ENCODE measurements at places on chromosomes 13 and 19. TPM values are rescaled to one million over a fixed set of nuclear protein-coding genes. Genes with fewer than 3 reads are reported as not detected.

- no peaks in the 10 kb centered on the region for H3K36me3 ChIP-seq
- H3K4me1 ChIP-seq = no peaks in the 10 kb centered on the region
Measured at GRCh38 chr13:82036602-82037001, 1695.7 kb upstream of the SPRY2 start.

DNA sequence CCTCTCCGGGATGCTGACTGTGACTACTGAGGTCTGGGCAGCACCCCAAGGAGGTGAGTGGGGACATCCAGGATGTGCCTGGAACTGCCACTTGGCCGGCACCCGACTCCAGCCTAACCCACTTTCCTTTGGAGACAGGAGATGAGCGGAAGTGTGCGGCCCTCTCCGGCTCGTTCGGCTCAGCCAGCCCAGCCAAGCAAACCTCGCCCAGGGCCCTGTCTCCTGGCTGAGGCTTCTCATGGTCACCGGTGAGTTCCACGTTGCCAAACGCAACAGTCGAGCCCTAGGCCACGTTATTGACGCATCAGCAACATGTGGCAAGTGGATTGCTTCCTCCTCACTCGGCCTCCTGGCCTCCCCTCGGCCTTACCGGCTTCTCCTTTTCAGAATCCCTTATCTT is 5.5 kb downstream of the SLC7A10 start:
- DNase-seq = no peak
- H3K27me3 ChIP-seq = peaks cover 5% of the 10 kb centered on the region
- no peaks in the 10 kb centered on the region for H3K4me1 ChIP-seq
- H3K36me3 ChIP-seq = no peaks in the 10 kb centered on the region
- H3K27ac ChIP-seq = no peak overlapping the region

- H3K27ac ChIP-seq = peak within 1 kb of the TSS; percentile 83
- no peaks in the 10 kb centered on the region for H3K36me3 ChIP-seq
- H3K4me3 ChIP-seq = peak within 1 kb of the TSS; percentile 89
- no peaks in the 10 kb centered on the region for H3K27me3 ChIP-seq
- DNase-seq = peak; percentile 97
- peaks cover 45% of the 10 kb centered on the region for H3K4me1 ChIP-seq
Measured at GRCh38 chr19:43526884-43527859, at the start of gene ETHE1. Gene ETHE1 (minus strand): TSS chr19:43527201. CDS start chr19:43527177, 24 bp downstream.

DNA sequence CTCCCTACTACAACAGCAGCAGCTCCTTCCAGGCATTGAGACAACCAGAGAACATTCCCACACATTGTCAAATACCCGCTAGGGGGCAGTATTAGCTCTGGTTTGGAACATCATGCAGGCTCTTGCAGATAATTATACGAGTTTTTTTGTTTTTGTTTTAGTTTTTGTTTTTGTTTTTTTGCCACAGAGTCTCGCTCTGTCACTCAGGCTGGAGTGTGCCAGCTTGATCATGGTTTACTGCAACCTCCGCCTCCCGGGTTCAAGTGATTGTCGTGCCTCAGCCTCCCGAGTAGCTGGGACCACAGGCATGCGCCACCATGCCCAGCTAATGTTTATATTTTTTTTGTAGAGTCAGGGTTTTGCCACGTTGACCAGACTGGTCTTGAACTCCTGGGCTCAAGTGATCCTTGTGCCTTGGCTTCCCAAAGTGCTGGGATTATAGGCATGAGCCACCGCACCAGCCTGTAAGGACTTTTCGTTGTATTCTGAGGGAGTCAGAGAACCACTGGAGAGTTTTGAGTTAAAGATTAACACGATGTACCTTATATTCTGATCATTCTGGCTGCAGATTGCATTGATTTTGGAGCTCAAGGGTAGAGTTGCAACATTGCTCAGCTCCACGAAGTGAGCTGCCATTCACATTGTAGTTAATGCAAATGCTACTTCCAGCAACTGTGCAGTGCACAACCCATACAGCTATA is 41.7 kb upstream of the CEACAM20 start:
- H3K36me3 ChIP-seq = no peaks in the 10 kb centered on the region
- no peak overlapping the region for H3K27ac ChIP-seq
- peak; percentile 71 for DNase-seq
- no peaks in the 10 kb centered on the region for H3K4me1 ChIP-seq
- no peaks in the 10 kb centered on the region for H3K27me3 ChIP-seq
- H3K4me3 ChIP-seq = no peak overlapping the region

- peaks cover 58% of the 10 kb centered on the region for H3K36me3 ChIP-seq
- H3K27me3 ChIP-seq = no peaks in the 10 kb centered on the region
- H3K27ac ChIP-seq = peak overlapping the region; percentile 92
- DNase-seq = peak; percentile 40
- H3K4me1 ChIP-seq = peaks cover 10% of the 10 kb centered on the region
- H3K4me3 ChIP-seq = peak overlapping the region; percentile 79
Measured at GRCh38 chr19:19642506-19643157, 825 bp downstream of the GMIP start.

Gene PALM
- 40.2 TPM for total RNA-seq

Gene IGFL2
- total RNA-seq = not detected

Gene MUC16
- 1.2 TPM for total RNA-seq

Gene TNFRSF19
- 12.2 TPM for total RNA-seq
